ENCODE measurements at places on chromosomes 16 and 17.

DNA sequence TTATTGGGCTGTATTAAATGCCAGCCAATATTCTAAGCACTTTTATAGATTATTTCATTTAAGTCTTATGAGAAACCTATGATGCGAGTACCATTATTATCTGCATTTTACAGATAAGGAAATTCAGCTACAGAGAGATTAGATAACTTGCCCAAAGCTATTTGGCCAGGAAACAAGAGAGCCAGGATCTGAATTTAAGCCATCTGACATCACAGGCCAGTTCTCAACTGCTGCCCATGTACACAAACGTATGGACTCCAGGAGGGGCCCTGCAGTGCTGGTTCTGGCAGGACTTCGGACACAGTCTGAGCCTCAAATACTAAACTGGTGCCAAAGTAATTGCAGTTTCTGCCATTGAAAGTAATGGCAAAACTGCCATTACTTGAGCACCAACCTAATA, 40.2 kb downstream of the CPPED1 start:
- no peak for DNase-seq

- no peak for DNase-seq
Observed at GRCh38 chr17:50693036-50693682, 14.6 kb downstream of the ANKRD40 start.

GRCh38 chr17:50599606-50600005, 35.1 kb upstream of the ABCC3 start:
- no peak for DNase-seq

DNA sequence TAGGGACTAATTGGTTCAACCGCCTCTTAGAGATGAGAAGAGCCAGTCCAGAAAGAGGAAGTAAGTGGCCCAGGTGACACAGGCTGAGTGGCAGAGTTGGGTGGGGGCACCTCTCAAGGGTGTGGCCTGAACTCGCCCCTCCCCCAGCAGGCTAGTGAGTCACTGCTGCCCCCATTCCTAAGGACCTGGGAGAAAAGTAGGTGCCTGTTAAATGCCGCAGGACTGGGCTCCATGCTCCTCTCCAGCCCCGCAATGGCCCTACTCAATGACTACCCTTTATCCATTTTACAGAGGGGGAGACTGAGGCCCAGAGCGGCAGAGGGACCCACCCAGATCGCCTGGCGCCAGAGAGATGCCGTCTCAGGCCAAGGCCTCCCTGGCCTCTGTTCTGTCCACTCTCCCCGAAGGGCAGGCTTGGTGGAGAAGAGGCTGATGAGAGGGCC, 8.1 kb downstream of the TMEM235 start:
- no peak for DNase-seq

- DNase-seq = no peak
Observed at GRCh38 chr17:16882243-16882925, 89.5 kb downstream of the TNFRSF13B start.

- no peak for DNase-seq
Observed at GRCh38 chr17:2995886-2996809, 67.3 kb downstream of the OR1D5 start.

GRCh38 chr16:79605999-79606398, 5.5 kb upstream of the MAF start:
- DNase-seq = peak; percentile 14
